ENCODE measurements at places on chromosomes 16 and 17.

DNA sequence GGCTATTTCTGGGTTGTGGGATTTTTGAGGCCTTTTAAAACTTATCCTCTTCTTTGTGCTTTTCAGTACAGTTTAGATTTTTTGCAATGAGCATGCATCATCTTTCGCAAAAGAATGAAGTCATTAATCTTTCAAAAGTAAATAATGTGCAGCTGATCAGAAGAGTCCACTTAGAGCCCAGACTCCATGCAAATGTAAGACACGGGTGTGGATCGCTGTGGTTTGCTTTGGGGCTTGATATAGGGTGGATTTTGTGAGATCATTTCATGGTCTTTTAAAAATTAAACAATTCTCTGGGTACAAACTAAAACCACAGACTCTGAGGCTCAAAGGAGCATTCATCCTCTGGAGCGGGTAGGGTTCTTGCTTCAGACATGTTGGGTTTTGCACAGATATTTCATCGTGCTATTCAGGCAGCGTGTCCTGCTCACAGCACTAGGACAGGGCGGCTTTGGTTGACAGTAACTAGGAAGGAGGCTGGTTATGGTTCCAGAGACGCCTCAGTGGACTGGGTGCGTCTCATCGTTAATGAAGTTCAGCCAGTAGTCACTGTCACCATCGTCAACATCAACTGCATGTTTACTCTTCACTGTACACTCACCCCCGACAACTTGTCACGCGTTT, 129.4 kb upstream of the PLCG2 start:
- no peak for DNase-seq

GRCh38 chr16:77374384-77374783, 60.5 kb downstream of the ADAMTS18 start:
- no peak for DNase-seq

DNA sequence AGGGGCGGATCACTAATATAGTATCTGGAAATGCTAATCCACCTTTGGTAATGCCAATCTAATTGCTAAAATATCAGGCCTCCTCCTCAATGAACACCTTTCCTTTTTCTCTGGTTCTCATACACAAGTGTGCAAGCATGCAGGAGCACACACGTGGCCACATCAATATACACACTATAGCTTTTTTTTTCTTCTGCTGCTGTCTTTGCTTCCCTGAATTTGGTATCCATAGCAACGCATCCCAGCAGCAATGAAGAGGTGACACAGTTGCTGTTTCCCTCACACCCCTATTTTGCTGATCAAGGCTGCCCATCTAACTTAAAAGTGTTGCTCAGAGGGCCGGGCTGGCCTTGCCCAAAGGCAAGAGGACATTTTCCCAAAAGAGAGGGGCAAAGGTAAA, 15.4 kb downstream of the NOG start:
- no peak for DNase-seq

DNA sequence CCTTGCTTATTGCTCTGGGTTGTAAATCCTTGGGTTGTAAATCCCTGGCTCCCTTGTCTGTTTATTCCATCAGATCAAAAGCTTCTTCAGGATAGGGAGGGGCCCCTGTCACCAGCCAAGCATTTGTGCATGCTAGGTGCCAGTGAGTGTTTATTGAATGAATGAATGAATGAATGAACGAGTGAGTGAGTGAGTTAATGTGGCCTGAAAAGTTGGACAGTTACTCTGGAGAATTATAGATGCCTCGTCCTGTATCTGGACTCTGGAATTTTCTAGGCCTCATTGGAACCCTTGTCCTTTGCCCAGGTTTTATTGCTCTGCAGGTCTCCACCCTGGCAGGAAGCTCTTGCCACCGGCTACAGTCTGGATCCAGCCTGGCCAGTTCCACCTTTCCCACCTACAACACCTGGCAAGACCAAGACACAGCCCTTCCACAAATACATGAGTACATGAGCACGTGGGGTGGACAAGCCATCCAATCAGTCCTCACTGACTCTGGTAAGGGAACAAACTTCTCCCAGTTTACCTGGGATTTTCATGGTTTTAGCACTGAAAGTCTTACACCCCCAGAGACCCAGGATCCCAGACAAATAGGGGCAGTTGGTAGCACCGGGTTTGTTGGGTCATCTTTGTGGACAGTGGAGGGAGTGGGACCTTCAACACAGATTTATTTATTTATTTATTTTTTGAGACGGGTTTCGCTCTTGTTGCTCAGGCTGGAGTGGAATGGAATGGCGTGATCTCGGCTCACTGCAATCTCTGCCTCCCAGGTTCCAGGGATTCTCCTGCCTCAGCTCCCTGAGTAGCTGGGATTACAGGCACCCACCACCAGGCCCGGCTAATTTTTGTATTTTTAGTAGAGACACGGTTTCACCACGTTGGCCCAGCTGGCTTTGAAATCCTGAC, 14.7 kb upstream of the CDH1 start:
- no peak for DNase-seq

GRCh38 chr17:79362772-79363305, 248.0 kb downstream of the RBFOX3 start:
- DNase-seq, result no peak

- no peak for DNase-seq
These were observed 81.4 kb downstream of the ABCC6 start for GRCh38 chr16:16141784-16142396.

GRCh38 chr17:76121932-76122430, 18.4 kb upstream of the EXOC7 start:
- DNase-seq, result no peak

- DNase-seq, result no peak
These were observed 3.1 kb upstream of the BANP start for GRCh38 chr16:87948119-87948545.

GRCh38 chr17:57152967-57153528, 68.0 kb downstream of the AKAP1 start:
- DNase-seq, result no peak

DNA sequence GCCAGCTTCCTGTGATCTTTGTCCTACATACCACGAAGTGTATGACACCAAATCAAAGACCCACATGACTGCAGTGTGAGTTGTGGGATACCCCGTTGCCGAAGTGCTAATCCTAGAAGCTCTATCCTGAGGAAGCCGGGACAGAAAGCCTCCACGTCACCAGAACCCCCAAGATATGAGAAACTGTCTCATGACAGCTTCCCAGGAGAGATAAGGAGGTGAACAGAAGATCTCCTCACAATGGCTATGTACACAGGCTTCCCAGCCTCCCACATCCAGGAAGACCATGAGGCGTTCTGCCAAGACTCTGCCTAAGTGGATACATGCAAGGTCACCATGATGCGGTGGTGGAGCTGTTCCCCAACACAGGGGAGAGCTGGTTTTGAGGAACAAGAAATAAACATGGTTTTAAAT, 37.1 kb downstream of the TRIM25 start:
- DNase-seq, result no peak

GRCh38 chr16:27353853-27354252, 40.1 kb downstream of the IL4R start:
- no peak for DNase-seq

- DNase-seq, result no peak
These were observed 51.3 kb downstream of the EPN2 start for GRCh38 chr17:19288453-19288852.

- no peak for DNase-seq
These were observed 20.7 kb upstream of the GLG1 start for GRCh38 chr16:74627506-74628220.

GRCh38 chr17:64155129-64155528, 25.2 kb upstream of the ERN1 start:
- DNase-seq, result no peak

DNA sequence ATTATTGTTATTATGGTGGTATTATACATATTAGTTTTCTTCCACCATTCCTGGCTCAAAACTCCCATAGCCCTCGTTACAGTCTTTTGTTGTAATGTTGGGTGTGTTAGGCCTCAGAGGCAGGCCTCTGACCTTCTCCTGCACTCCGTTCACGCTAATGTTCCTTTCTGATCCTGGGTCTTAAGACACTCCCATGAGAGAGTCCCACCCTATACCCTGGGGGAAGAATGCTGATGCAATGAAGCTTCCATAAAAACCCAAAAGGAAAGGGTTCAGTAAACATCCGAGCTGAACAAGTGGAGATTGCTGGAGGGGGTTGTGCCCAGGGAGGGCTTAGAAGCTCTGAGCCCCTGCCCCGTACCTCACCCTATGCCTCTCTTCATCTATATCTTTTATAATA, 141.3 kb upstream of the NETO2 start:
- no peak for DNase-seq

GRCh38 chr17:5862395-5862794, 207.8 kb upstream of the WSCD1 start:
- no peak for DNase-seq

GRCh38 chr17:30337393-30337999, 3.6 kb upstream of the TMIGD1 start:
- DNase-seq, result no peak

DNA sequence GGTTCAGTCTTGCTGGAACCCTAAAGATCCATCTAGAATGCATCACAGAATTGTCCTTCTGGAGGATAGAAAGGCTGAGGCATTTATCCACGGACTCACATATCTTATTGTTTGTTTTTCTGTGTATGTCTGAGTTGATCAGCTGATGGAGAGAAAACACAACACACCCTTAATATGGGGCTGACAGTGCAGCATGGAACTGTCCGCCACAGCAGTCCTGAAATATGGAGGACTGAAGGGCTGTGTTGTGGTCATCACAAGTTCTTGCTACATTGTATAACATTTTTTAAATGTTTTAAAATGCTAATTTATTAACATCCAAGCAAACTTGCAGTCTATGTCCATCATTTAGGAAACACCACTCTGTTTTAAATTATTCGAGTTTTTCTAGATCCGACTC, 448.9 kb upstream of the ERCC4 start:
- no peak for DNase-seq

- DNase-seq, result no peak
These were observed 15.4 kb upstream of the NUBP1 start for GRCh38 chr16:10728003-10728887.

DNA sequence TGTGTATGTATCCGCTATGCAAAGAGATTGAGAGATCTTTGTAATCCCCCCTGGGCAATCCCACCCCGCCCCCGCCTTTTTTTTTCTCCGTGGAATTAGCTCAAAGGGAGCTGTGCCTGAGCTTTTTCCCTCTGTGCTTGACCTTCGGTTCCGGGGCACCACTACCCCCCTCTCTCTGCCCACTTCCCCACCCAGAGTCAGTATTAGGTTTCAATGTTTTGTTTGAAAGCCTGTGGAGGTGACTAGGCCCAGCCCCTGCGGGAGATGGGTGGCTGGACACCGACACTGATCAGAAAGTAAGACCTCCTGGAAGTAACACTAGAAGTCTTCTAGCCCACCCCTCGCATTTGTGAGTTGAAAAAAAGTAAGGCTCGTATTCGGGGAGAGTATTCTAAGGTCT, 7.0 kb downstream of the CBLN1 start:
- no peak for DNase-seq

DNA sequence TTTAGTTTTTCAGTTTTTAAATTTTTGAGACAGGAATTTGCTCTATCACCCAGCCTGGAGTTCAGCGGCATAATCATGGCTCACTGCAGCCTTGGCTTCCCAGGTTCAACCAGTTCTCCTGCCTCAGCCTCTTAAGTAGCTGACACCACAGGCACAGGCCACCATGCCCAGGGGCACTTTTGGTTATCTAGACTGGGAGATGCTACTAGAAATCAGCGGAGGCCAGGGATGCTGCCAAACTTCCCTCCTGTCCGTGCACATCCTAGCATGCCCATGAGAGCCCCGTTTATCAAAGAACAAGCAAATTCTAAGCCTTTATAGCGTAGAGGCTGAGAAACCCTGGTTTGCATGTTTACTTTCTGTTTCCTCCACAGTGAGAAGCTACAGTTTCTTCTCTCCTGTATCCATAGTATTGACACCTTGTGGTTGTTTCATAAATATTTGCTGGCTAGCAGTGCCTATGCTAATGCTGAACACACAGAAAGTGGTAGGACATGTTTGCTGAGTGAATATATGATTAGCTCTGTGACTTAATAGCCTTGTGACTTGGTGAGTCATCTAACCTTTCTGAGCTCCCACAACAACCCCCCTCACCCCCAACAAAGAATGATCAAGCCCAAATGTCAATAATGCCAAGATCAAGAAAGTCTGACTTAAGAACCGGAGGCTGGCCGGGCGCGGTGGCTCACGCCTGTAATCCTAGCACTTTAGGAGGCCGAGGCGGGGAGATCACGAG, 39.2 kb upstream of the MAF start:
- no peak for DNase-seq

DNA sequence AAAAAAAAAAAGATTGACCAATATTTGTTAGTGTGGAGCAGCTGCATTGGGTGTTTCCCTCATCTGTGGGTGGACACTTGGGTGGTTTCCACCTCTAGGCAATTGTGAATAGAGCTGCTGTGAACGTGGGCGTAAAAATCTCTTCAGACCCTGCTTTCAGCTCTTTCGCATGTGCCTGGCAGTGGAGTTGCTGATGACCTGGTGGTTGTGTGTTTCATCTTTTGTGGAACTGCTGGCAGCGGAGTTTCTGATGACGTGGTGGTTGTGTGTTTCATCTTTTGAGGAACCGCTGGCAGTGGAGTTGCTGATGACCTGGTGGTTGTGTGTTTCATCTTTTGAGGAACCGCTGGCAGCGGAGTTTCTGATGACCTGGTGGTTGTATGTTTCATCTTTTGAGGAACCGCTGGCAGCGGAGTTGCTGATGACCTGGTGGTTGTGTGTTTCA, 21.4 kb downstream of the ZC3H18 start:
- no peak for DNase-seq

DNA sequence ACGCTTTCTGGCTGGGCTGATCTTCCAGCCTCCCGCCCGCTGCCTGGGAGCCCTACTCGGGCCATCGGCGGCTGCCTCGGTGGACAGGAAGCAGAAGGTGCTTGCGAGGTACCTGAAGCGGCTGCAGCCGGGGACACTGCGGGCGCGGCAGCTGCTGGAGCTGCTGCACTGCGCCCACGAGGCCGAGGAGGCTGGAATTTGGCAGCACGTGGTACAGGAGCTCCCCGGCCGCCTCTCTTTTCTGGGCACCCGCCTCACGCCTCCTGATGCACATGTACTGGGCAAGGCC, 30.7 kb downstream of the CIITA start:
- DNase-seq, result no peak

GRCh38 chr16:9661336-9662017, 520.8 kb downstream of the GRIN2A start:
- no peak for DNase-seq

DNA sequence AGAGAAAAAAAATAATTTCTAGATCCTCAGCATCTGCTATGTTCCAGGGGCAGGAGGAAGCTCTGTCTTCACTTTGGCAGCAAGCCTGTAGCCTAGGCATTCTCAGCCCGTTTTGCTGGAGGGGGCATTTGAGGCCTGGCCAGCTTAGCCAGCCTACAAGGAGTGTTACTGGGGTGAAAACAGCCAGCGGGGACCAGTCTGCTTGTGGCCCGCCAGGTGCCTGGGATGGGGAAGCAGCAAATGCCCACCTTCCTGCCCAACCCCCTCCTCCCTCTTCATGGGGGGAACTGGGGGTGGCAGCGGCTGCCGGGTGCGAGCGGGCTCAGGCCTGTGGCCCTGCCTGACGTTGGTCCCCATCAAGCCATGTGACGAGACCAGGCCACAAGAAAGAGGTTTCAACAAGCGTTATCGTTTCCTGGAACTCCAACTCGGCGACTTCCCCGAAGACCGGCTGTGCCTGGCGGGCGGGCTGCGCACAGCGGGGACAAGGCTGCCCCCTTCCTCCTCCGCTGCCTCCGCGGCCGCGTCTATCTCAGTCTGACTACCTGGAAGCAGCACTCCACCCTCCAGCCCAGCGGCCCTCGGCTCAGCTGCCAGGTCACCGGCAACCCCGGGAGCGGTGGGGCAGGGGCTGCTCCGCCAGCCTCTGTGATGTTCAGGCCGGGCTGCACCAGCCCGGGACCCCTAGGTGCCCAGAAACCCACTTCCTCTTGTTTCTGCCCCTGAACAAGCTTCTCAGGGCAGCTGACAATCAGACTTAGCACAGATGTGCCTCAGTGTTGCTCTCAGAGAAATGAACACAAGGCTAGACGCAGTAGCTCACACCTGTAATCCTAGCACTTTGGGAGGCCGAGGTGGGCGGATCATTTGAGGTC, 22.9 kb downstream of the SOCS1 start:
- peak; percentile 71 for DNase-seq
